MCF 10A (cell line): ENCODE measurements at places on chromosomes 3 and 15.
A peak's percentile ranks its signal among the peaks of the same experiment; 100 is the strongest.

GRCh38 chr15:39473298-39473947, 107.5 kb upstream of the THBS1 start:
- DNase-seq, result no peak

DNA sequence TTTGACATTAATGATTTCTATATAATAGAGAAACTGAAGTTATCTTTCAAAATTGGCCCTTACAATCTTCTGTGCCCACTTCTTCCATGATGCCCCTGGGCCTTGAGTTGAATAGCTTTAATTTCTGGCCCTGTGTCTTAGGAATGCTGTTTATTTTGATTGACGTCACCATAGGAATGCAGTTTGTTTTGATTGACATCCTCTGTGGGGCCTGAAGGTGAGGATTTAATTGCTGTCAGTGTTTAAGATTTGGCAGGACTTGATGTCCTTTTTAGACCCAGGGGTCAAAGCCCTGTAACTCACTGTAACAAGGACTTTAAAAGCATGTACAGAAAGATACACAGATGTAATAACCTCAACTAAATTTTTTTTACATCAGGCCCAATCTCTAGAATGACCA, 83.3 kb downstream of the GLDN start:
- peak; percentile 37 for DNase-seq

DNA sequence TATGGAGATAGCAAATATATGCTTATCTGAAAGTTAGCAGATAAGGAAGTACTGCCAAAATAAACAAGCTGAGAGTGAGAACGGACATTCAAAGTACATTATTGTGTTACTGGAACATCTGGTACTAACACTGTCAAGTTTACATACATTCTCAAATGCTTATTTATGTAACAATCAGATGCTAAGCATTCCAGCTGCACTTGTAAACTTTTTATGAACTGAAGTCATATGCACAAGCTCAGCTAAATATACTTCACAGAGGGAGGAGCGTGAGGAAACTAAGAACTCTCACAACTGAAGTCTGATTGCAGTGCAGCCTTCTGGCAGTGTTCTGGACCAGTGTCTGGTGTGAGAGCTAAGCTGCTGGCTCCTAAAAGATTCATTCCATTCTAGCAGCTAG, 223.7 kb upstream of the NANOGP8 start:
- peak; percentile 50 for DNase-seq

DNA sequence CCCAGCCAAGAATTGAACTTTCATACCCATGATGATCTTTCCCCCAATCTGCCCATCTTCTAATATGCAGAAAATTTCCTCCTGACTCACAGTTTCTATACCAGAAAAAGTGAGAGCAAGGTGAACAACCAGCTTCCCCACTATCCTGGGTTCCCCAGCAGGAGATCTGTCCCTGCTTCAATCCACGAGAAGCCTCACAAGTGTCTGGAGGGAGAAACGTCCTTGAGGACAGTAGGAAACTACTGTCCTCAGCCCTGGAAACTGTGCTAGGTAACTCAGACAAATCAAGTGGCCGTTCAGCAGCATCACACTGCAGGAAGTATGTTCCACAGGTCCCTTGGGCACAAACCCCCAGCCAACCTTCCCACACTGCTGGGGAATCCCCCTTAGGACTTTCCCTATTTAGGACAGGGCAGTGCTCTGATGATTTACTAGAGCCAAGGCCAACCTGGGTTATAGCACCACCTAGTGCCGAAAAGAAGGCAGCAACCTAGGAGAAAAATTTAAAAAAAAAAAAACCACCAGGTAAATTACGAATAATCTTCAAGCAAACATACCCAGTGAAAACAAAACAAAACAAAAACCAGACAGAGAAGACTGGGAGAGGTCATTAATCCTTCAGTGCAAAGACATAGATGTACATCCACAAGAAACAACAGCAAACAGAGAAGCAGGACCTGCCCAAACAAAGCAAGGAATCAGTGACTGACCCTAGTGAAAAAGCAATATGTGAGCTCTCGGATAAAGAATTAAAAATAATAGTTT, 36.0 kb downstream of the MORC1 start:
- peak; percentile 71 for DNase-seq

GRCh38 chr15:27258287-27258686, 287.3 kb downstream of the GABRG3 start:
- no peak for DNase-seq

- DNase-seq, result peak; percentile 83
Observed at GRCh38 chr15:52019394-52020220, 588 bp downstream of the MAPK6 start.

DNA sequence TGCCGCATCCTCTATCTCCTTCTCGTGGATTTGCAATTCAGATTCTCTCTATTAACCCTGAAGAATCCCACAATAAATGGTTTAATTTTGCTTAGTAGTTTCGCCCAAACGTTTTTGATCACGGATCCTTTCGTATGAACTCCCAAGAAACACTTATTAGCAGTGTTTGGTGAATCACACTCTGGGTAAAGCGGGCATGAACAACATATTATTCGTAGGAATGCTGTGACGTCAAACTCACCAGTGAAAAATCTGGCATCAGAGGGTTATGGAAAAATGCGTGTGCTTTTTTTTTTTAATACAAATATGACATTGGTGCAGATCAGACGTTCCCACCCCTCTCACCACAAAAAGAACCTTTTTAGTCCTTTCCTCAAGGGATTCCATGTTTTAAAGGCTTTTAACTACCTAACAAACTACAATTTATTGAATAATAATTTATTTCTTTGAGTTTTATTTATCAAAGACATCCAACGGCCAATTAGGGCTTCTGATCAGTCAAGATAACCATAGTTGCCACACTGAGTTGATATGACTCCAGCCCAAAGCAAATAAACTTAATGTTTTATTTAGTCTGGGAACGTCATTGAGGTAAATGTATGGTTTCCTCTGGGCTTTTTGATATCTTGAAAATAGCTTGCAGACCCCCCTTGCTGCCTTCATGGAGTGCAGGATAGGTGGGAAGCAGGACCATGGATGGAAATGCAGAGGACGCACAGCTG, 45.5 kb upstream of the CGNL1 start:
- DNase-seq, result no peak

- no peak for DNase-seq
Observed at GRCh38 chr3:31157893-31158620, 263.6 kb upstream of the GADL1 start.

GRCh38 chr3:28645149-28645548, 296.5 kb upstream of the AZI2 start:
- DNase-seq, result no peak

GRCh38 chr3:184563561-184563925, 2.0 kb downstream of the EPHB3 start:
- no peak for DNase-seq

- DNase-seq, result no peak
Observed at GRCh38 chr15:33114374-33114717, 80.2 kb downstream of the FMN1 start.

DNA sequence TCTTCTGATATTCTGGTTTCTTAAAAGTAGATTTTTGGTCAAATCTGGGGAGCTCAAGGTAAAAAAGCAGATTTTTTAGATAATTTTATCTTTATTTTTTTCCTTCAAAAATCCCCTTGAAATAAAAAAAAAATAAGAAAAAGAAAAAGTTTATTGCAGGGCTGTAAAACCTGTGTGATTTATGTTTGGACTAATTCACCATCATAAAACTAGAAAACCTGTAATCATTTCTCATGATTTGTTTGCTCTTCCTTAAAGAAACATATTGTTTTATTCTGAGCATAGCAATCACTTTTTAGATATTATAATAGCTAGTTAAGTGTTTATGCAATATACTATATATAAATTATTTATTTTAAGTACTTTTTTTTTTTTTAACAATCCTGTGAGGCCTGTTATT, 68.0 kb downstream of the NEO1 start:
- no peak for DNase-seq

- DNase-seq, result peak; percentile 97
Observed at GRCh38 chr3:189488241-189488767, 142.9 kb upstream of the TP63 start.

DNA sequence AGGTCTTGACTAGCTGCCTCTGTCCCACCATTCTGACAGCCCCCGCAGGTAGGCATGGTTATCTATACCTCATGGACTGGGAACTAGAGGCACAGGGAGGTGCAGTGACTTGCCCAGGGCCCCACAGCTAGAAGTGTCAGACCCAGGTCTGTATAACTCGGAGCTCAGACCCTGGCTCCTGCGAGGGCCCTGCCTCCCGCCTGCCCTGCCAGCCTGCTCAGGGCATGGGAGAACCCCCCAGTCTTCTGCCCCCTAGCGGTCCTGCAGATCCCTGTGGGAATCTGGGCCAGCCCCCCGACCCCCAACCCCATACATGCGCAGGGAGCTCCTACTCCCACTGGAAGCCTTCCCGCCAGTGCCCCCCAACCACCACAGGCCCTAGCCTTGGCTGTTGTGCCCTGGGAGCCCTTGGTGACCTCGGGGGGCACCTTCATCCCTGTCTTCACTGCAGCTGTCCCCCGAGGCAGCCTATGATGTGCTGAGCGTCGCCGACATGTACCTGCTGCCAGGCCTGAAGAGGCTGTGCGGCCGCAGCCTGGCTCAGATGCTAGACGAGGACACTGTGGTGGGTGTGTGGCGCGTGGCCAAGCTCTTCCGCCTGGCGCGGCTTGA, 6.9 kb downstream of the ABTB1 start:
- no peak for DNase-seq

- peak; percentile 24 for DNase-seq
Observed at GRCh38 chr3:189714991-189715961, 84.1 kb downstream of the TP63 start.

DNA sequence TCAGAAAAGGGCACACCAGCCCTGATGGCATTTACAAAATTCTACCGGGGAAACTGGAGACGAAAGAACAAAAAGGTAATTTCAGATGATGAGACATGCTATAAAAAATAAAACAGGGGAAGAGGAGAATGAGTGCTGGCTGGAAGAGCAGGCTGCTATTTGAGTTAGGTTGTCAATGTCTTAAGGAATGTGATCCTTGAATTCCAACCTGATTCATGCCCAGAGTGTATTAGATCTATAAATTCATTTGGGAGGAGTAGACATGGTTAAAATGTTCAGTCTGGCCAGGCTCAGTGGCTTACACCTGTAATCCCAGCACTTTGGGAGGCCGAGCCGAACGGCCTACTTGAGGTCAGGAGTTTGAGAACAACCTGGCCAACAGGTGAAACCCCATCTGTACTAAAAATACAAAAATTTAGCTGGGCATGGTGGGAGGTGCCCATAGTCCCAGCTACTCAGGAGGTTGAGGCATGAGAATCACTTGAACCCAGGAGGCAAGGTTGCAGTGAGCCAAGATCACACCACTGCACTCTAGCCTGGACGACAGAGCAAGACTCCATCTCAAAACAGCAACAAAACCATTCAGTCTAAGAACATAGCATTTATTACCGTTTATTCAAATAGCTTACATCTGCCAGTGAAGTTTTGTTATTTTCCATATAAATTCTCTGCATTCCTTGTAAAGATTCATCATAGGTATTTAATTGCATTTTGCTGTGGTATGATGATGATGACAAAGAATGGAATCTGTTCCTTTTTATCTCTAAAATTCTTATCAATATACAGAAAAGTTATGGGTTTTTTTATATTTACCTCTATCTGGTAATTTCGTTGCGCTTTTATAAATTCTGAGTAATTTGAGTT, 126.7 kb upstream of the NR2E3 start:
- DNase-seq, result no peak

- peak; percentile 11 for DNase-seq
Observed at GRCh38 chr15:75420698-75421097, 30.8 kb downstream of the SIN3A start.

DNA sequence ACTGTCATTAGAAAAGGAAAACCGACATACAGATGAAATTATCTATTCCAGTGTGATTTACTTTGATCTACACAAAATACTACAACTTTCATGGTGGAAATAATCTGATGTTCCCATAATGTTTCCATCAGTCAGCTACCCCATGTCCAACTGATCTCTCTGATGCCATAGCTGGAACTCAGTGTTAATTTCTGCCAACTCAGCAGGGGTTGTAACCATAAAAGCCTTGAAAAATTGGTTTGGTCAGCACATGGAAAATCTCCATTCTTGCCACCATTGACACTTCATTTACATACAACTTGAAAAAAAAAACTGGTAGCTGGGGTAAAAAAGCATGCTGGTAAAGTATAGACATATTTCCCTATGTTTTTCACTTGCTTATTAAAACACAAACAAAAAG, 1463.7 kb downstream of the OTOL1 start:
- no peak for DNase-seq

DNA sequence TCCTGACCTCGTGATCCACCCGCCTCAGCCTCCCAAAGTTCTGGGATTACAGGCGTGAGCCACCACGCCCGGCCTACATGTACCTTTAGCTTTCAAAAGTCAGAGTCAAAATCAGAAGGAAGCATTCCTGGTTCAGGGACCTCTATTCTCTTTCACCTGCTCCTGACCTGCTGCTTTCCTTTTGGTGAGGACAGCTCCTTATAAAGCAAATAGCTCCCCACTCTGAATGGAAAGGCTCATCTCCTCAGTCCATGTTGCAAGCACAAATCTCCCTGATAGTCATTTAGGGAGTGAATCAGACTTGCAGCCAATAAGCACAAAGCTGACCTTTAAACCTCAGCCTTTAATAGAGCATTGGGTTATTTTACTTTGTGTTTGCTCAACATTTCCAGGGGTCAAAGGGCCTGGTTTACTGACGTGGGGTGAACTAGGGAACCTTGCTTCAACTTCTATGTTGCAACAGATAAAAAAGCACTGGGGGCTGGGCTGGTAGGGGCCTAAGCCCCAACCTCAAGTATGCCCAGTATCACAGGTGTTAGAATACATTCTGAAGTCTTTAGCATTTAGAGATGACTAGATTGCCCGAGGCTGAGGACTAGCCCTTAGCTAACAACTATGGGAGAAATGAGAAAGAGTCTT, 43.1 kb downstream of the THRB start:
- DNase-seq, result peak; percentile 21

DNA sequence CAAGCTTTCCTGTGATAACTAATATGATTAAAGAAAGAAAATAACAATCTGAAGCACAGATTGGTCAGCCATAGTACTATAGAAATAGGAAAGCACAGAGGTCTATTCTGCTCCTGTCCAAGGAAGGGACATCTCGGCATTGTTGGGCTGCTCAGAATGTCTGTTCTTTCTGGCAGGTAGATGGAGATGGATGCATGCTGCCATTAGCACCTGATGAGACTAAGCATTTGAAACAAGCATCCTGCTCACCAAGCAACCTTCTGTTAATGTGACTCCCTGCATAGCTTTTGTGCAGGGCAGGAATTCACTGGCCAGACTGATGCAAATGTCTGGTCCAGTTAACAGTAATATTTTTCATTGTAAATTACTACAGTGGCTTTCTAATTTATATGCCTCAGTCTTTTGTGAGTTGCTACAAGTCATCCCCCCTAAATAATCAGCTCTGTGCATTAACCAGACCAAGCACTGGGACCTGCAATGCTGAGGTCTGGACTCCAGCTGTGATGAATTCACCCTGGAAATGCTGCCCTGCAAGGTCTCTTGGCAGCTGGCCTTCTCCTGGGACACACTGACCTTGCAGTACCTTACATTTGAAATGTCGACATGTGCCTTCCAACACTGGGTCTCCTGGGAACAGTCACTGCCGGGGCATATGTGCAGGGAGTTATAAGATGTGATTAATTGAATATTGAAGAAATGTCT, 1123.7 kb downstream of the IGSF11 start:
- DNase-seq, result no peak
